ENCODE measurements at places on chromosomes 6 and 20. TPM values are rescaled to one million over a fixed set of nuclear protein-coding genes. Genes with fewer than 3 reads are reported as not detected.

The VNN1 gene
- total RNA-seq: not detected

The CDC40 gene
- 10.8 TPM for total RNA-seq

The EIF6 gene
- 151 TPM for total RNA-seq

The CASS4 gene
- total RNA-seq: not detected

The HLA-DQB2 gene
- total RNA-seq: not detected
